ENCODE measurements at places on chromosomes 7 and 10.

DNA sequence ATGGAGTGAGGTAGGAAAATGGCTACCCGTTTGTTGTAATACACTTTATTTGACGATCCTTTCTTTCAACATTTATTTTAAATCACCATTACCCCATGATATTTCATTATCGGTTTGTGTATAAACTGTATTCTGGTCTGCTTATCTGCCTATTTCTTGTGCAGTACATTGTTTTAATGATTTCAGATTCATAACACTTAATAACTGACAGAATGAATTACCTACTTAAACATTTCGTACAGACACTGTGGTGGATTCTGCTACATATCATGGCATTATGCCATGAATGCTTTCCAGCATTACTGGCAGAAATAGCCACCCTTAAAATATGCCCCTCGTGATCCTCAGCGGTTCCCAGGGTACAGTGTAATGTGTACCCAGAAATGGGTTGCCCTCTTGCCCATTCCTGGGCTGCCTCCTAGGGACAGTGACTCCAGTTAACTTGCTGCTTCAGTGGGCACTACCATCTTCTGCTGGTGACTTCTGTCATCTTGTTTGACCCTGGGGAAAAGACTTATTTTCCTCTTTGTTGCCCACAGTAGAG, 74.5 kb downstream of the C1GALT1 start:
- DNase-seq: no peak

GRCh38 chr7:71322201-71322600, 190.3 kb downstream of the GALNT17 start:
- no peak for DNase-seq

- no peak for DNase-seq
Measured at GRCh38 chr10:58014436-58014835, 253.3 kb downstream of the IPMK start.

- no peak for DNase-seq
Measured at GRCh38 chr10:114600057-114600456, 58.0 kb downstream of the ABLIM1 start.

DNA sequence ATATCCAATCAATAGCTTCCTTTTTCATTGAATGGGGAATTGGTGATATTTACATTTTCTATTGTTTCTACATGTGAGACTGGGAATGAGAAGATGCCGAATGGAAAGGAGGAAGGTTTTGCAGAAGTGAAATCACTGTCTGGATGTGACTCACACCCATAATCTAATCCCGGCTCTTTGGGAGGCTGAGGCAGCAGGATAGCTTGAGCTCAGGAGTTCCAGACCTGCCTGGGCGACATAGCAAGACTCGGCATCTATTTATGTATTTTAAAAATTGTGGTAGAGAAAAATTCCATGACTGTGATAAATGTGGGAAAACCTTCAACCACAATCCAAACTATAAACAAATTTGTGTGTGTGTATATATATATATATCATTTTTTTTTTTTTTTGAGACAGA, 10.9 kb upstream of the FIS1 start:
- DNase-seq: no peak

DNA sequence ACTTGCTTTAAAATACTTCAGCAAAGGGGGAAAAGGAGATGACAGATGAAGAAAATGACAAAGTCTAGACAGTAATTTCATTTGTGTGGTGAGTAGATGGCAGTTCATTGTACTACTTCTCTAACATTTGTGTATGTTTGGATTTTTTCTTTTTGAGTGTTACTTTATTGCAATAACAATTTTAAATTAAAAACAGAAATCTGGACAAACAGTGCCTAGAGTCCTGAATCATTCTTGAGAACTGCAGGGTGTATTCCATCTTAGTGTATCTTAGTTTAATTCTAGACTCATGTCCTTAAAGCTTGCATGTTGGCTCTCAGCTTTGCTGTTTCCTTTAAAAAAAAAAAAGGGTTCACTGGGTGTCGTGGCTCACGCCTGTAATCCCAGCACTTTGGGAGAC, 31.1 kb downstream of the HOXA1 start:
- no peak for DNase-seq

- DNase-seq: no peak
Measured at GRCh38 chr7:815284-816216, 16.7 kb upstream of the SUN1 start.

GRCh38 chr7:77434570-77435275, 18.6 kb upstream of the GSAP start:
- DNase-seq: no peak

GRCh38 chr10:20089879-20090278, 273.6 kb downstream of the PLXDC2 start:
- DNase-seq: no peak

DNA sequence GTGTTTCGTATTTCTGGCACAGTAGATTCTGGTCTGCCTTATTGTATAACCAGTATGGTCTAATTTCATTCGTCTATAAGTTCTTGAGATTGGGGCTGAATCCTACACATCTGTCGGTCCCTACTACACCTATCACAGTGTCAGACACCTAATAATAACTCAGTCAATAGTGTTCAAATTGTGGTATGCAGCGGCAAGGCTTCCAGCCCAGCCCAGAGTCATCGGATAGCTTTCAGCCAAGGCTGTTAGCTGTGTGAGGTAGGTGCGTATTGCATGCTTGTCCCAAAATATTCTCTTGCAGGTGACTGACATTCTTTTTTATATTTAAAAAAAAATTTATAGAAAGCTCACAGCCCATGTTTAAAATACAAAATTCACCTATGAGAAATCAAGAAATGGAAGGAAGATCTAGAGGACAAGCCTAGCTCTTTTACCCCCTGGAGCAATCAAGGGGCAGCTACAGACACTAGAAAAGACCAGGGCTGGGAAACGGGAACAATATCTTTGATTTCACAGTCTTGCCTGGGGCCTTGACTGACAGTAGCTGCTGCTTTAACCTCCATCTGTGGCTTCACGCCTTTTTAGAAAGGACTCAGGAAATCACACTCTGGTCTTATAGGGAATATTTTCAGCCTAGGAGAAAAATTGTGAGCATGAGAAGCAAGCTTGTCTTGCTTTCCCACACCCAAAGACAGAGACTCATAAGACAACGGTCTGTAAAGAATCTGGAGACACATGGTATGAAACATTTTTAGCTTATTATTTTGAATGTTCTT, 9.5 kb upstream of the ASB4 start:
- no peak for DNase-seq

DNA sequence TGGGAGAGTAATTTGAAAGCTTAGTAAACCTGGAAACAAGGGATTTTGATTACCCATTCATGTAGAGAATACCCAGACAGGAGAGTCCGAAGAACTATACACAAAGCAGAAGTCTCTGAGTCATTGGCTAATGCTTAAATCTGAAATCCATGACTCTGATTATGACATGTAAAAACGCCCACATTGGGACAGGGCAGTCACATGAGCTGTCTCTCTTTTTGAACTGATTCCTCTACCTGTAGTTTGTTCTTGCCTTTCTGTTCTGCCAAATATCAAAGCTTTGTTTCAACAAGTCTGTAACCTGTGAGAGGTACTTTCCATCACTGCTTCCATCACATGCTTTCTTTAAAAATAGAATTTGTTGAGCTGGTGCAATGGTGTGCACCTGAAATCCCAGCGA, 4.3 kb upstream of the GPNMB start:
- DNase-seq: no peak

- DNase-seq: no peak
Measured at GRCh38 chr7:81317741-81318140, 398.9 kb upstream of the SEMA3C start.

GRCh38 chr7:5621776-5622175, 159.7 kb downstream of the RNF216 start:
- DNase-seq: no peak

GRCh38 chr7:105940109-105940508, 23.0 kb upstream of the CDHR3 start:
- no peak for DNase-seq

Data from substantia nigra (tissue), 51 donors.